ENCODE measurements at places on chromosomes 1 and 21. TPM values are rescaled to one million over a fixed set of nuclear protein-coding genes. Genes with fewer than 3 reads are reported as not detected.
A peak's percentile ranks its signal among the peaks of the same experiment; 100 is the strongest.

Gene HAO2
- total RNA-seq: not detected

Gene STUM
- total RNA-seq: 11.0 TPM

Gene C1orf185
- not detected for total RNA-seq

GRCh38 chr1:58031416-58031815 is 515.1 kb downstream of the OMA1 start:
- no peak for DNase-seq

DNA sequence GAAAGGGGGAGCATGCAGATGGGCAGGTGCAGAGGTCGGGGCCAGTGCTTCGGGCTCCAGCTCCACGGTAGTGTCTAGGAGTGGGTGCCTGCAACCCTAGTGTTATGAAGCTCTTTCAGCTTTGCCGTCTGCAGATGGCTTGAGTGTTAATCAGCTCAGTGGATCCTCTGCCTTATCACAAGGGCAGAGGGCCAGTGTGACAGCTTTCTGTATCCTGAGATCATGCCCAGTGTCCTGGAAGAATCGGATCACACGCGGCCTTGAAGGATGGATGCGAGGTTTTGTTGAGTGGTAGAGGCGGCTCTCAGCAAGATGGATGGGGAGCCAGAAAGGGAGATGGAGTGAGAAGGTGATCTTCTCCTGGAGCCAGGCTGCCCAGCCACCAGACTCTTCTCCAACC is 25.5 kb upstream of the C1orf146 start:
- no peak for DNase-seq

GRCh38 chr1:27536767-27537166 is 46.8 kb upstream of the WASF2 start:
- DNase-seq: peak; percentile 65

DNA sequence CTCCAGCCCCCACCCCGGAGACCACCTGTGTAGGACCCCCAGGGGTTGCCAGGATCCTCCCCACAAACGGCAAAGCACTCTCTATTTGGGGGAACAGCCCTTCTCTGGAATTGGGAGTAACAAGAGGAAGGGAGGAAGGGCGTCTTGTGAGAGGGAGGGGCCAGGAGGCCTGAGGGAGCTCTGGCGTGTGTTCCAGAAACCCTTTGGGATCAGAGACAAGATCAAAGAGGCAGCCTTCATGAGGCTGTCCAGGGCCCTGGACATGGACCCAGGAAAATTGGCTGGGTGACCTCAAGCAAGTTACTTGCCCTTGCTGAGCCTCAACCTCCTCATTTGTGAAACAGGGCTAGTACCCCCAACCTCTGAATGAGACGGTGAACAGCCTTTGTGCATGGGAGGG is 18.1 kb upstream of the ECE1 start:
- no peak for DNase-seq

- peak; percentile 24 for DNase-seq
These were observed 16.8 kb upstream of the PDIK1L start for GRCh38 chr1:26094677-26095383.

All from glutamatergic neuron (in vitro differentiated cells).